ENCODE measurements at places on chromosomes 3 and 15.

DNA sequence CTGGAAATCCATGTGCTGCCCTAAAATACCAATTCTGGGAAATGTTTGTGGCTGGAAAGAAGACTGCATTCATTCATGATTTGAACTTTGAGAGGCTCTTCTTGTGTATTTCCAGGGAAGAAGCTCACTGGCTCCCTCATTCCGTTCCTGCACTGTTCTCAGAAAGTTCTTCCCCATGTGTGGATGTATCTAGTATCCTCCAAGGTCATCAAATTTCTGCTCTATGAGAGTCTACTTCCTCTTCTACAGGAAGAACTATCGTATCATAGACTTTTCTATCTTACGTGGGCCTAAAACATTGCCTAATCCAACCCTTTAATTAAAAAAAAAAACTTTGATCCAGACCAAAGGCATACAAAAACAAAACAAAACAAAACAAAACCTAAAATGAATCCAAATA, 2.9 kb downstream of the CCR3 start:
- no peak for DNase-seq

DNA sequence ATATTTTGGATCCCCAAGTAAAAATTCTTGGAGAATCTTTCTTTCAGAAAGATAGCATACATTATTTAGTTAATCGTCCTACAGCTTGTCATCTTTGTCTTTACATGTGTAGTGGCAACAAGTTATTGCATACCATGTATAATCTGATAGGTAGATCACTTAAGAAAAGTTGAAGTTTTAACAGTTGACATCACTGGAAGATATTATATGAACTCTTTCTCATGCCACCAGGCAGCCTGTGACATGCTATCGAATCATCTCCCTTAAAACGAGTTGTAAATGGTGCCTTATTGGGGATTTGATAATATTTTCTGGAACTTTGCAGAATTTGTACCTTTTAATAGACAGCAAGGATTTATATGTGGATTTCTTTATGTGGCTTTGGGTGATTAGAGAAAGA, 8.7 kb downstream of the U2SURP start:
- no peak for DNase-seq

DNA sequence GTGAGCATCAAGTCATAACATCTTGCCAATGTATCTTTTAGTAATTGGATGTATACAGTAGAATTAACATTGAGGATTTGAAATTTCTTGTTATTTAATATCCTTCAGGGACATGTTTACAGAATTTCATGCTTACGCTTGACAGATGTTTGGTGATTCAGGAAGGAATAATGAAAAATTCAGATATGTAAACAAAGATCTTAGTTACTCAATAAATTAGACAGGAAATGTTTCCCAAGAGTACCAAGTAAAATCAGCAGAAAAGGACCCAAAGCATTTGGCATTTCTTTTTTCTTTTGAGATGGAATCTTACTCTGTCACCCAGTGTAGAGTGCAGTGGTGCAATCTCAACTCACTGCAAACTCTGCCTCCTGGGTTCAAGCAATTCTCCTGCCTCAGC, 4.7 kb upstream of the COL6A5 start:
- DNase-seq: no peak

DNA sequence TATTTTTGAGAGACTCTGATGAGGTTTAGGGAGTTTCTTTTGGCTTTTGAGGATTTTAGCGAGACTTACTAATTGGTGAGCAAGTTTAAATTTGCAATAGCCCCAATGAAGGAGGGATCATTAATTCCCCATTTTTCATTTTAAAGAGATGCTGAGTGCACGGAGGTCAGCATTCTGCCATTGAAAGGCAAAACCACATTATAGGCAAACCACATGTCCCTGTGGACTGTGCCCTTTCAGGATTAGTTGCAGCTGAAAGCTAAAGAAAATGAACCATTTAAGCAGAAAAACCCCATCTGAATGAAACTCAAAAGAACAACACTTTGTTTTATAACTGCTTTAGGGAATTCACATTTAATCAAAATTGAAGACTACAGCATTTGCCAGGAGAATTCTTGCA, 246.5 kb downstream of the PDZRN3 start:
- no peak for DNase-seq

DNA sequence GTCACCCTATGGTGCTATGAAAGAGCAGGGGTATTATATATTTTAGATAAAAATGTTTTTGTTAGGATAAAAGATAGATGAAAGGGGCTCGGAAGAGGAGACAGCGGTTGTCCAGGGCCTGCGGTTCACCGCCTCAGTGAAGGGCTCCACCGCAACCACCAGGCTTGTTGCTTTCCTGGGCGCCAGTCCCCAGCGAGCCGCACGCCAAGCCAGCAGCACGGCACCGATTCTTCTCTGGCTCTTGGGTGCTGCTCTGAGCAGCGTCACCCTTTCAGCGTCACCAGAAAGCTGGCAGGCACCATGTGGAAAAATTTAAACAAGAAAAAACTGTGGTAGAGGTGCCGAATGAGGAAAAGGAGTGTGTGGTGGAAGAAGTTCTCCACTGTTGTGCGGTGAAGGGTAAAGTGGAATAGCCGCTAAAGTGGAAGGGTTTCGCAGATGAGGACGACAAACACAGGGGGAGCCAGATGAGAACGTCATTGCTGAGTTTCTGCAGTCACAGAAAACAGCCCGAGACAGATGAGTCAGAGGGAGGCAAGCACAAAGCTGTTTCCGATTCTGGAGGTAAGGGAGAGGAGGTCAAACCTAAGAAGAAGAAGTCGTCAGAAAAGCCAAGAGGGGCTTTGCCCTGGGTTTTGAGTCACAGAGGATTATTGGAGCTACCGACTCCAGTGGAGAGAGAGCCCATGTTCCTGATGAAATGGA, 569.2 kb downstream of the ZBBX start:
- no peak for DNase-seq

GRCh38 chr3:38347421-38348200, 1.0 kb downstream of the XYLB start:
- no peak for DNase-seq

DNA sequence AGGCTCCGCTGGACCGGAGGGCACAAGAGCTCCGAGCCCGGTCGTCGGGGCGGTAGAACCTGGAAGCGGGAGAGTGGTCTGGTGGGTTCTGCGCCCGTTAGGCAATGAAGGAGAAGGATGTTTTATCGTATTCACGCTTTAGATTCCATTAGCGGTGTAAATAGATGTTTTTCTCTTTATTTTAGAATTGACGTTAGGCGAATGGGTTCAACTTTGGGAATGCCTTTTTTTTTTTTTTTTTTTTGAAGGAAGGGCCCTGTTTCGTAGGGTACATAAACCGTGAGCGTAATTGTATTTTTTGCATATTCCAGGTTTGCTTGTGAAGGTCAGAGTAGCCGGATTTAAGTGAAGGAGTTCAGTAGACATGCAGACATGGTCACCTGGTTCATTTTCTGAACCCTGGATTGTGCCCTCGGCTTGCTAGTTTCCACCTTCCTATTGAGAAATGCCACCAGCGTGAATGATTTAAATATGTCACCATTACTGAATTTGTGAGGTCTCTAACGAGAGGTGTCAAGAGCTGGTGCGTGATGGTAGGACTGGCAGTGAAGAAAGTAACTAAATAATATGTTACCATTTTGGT, 808 bp downstream of the RBM6 start:
- no peak for DNase-seq

DNA sequence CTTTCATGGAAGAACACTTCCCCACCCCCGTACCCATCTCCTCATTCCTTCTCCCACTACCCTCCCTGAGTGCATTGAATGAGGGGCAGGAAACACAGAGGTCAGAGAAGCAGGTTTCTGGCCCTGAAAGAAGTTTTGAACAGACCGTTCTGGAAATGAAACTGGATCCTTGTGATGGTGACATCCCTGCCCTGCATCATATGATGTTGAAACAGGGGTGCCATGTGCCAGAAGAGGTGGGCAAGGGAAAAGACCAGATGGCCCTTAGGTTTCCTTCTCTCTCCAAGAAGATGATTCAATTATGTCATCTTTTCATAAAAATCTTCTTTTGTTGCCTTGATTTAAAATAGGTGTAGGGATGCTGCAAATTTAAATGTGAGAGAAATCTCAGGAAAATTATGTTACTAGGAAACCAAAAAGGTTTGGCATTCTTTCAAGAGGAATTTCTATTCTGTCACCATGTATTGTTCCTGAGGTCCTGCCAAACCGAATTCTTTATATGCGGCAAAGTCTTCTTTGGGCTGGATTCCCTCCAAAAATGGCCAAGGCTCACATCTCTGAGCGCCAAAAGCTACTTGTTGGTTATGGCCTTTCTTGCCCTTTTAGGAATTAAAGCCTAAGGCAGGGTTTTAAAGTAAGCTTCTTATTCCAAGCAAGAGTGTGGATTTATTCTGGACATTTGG, 19.9 kb upstream of the TNFAIP8L3 start:
- no peak for DNase-seq

GRCh38 chr15:60737217-60737616, 258.3 kb upstream of the ICE2 start:
- DNase-seq: no peak

DNA sequence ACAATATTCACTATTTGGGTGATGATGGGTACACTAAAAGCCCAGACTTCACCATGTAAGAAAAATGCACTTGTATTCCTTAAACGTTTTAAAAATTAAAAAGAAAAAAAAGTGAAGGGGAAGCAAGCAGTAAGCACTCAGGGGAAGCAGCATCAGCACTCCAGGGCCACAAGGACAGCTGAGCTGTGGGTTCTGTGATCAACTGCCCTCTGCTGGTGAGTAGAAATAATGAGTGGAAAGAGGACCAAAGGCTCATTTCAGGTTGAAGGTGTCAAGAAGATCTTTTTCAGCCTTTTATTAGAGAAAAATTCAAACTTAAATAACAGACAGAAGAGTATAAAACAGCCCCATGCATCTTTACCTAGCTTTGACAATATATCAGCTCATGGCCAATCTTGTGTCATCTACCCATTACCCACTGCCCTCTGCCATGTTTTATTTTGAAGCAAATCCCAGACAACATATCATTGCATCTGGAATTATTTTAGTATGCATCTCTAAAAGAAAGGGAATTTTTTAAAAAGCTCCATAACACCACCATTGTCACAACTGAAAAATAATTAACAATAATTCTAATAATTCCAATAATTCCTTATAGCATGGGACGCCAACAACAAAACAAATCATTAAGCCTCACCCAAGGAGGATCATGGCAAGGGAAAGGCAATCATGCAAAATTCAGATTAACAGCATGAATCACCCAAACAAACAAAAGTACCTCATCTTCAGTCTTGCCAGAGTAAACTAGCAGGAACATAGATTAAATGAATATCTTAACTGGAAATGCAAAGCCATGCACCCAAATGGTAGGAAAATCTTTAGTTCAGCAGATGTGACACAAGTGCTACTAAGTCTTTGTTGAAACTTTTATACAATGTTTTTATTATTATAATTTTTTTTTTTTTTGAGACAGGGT, 42.5 kb downstream of the TAMM41 start:
- DNase-seq: no peak

DNA sequence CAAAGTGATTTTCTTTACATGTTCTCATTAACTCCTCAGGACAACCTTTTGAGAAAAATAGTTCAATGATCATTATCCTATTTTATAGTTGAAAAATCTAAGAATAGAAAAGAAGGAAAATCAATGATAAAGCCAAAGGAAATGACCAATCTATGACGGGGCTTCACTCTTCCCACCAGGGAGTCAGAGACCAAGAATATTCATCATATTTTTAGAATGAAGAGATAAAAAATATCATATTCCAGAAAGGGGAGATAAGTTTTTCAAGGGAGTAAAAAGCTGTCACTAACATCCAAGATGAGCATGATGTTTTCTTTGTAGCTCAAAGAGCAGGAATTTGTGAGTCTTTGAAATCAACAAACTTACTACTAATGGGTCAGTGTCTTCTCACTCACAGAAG, 71.5 kb upstream of the LPP start:
- DNase-seq: no peak

DNA sequence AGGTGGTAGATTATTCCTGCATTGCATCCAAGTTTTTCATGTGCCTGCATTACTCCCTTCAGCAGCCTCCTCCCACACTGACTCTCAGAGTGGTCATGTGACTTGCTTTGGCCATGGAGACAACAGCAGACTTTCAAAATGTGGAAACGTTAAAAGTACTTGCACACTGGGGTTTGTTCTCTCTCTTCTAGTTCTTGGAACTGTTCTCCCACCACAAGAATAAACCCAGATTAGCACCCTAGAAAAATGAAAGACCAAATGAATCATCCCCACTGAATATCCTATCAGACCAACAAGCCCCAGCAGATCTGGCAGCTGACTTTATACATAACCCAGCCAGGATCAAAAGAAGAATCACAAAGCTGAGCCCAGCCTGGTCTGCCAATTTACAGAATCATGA, 398.5 kb downstream of the VPS13C start:
- no peak for DNase-seq

- DNase-seq: no peak
These were observed 125.3 kb downstream of the MYRIP start for GRCh38 chr3:39934696-39935095.

DNA sequence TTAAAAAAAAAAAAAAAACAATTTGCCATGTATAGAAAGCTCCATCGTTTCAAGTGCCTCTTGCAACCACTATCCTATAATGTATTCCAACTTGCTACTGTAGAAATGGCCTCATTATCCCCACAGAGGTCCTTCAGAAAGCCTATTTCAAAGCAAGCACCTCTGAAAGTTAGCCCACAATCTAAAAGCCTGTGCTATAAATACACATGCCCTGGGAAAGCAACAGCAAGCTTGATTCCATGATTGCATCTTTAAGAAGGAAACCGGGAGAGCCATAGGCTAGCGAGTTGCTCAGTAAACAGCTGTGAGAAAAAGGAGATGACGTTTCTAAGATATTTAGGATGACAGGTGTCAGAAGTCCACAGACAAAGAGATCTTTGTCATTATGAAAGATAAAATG, 28.3 kb downstream of the TAFA4 start:
- DNase-seq: no peak

GRCh38 chr15:68275165-68275746, 2.3 kb upstream of the FEM1B start:
- DNase-seq: no peak

GRCh38 chr3:29693863-29694262, 413.0 kb downstream of the RBMS3 start:
- DNase-seq: no peak

- no peak for DNase-seq
These were observed 10.8 kb upstream of the RASA2 start for GRCh38 chr3:141476033-141476432.

- DNase-seq: no peak
These were observed 21.8 kb downstream of the ST3GAL6 start for GRCh38 chr3:98784666-98785600.

DNA sequence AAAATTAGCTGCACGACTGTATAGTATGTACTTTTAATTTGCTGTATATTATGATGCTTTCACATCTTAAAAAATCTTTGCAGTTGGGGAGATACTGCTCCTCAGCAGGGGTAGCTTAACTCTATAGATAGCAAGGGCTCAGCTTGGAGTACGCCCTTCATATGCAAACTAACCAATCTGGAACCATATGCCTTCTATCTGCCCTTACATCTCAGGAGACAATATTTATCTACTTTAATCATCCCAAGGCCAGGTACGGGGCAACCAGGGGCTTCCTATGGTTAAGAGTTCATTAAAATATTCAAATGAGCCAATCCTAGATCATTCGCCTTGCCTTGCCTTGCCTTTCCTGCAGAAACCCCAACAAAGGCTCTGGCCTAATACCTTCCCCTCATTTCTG, 204.1 kb upstream of the ZBTB20 start:
- DNase-seq: no peak

Measured in effector CD4-positive, alpha-beta T cell (primary cell).